Endothelial cell of umbilical vein (primary cell): ENCODE measurements at places on chromosomes 7 and 10.
A peak's percentile ranks its signal among the peaks of the same experiment; 100 is the strongest.

- peak; percentile 78 for DNase-seq
Observed at GRCh38 chr10:124744102-124745050, at the start of gene FAM53B. TSS of gene FAM53B (minus strand) at chr10:124744378. CDS start at chr10:124706713, 37,665 bp downstream.

DNA sequence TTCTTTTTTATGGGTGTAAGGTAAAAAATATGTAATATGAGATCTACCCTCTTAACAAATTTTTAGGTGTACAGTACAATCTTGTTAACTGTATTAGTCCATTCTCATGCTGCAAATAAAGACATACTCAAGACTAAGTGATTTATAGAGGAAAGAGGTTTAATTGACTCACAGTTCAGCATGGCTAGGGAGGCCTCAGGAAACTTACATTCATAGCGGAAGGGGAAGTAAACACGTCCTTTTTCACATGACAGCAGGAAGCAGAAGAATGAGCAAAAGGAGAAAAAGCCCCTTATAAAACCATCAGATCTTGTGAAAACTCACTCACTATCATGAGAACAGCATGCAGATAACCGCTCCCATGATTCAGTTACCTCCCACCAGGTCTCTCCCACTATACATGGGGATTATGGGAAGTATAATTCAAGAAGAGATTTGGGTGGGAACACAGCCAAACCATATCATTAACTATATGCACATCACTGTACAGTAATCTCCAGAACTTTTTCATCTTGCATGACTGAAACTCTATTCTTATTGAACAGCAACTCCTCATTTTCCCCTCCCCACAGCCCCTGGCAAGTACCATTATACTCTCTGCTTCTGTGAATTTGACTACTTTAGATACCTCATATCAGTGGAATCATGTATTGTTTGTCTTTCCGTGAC lies 127.4 kb downstream of the WNT2 start:
- DNase-seq = peak; percentile 24

GRCh38 chr10:116007256-116007891 lies 265.6 kb downstream of the GFRA1 start:
- DNase-seq = no peak

DNA sequence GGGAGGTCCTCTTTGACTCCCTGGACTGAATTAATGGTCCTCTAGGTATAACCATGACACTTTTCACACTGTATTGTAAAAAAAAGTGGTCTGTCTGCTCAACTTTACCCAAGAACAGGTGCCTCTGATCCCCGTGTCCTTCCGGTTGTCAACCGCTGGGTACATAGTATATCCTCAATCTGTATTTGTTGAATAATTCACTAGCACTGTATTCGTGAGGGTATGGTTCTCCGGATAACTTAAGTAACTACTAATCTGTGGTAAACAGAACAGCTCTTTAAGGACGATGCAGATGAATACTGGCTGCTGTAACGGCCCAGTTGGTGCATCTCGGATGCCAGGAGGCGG lies 472 bp upstream of the ADAM22 start:
- DNase-seq = no peak

GRCh38 chr10:97849103-97849686 lies 448 bp upstream of the GOLGA7B start:
- DNase-seq = no peak

DNA sequence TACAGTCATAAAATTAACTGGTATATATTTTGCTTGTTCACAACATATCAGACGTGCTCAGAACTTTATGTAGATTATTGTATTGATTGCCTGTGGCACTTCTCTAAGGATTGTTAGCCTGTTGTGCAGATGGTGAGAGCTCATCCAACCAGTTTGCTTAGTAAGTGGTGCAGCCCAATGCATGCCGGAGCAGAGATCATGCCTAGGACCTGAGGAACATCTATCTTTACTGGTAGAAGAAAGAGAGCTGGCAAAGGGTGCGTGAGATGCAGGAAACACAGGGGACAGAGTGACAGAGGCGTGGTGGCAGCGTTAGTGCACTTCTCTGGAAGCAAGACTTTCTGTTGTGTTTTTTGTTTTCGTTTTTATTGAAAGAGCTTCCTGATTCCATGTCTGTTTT lies 35.9 kb downstream of the CCM2 start:
- DNase-seq = no peak

DNA sequence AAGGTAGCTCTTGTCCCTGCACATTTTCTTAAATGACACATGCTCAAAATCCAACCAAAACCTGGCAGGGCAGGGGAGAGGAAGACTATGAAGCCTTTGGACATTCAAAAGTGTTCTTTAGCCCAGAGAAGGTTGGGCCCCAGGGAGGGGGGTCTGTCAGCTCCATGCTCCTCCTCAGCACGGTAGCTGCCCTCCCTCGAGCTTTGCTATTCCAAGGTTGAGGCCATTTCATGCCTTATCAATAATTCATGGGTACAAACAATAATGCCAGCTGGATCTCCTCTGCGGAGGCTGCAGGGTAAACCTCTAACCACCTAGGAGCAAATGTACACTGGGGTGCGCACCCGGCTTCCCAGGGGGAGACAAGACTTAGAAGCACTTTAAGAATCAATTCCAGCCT lies 61.5 kb downstream of the SLIT1 start:
- no peak for DNase-seq

GRCh38 chr7:156127166-156128134 lies 315.2 kb upstream of the SHH start:
- no peak for DNase-seq

DNA sequence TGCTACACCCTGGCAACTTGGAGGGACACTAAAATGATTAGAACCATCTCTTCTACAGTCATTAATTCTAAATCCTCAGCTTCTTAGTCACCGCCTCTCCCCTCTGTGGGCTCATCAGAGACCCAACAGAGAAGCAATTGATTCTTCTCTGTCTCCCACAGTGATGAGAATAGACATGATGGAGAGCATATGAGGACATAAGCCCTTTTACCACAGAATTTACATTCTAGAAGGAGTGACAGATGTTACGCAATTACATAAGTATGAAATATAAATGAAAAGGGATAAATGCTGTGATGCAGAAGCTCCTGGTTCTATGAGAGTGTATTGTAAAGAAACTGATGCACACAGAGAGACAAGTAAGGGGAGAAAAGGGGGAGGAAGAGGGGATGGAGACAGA lies 18.1 kb upstream of the ABCB5 start:
- DNase-seq = no peak

DNA sequence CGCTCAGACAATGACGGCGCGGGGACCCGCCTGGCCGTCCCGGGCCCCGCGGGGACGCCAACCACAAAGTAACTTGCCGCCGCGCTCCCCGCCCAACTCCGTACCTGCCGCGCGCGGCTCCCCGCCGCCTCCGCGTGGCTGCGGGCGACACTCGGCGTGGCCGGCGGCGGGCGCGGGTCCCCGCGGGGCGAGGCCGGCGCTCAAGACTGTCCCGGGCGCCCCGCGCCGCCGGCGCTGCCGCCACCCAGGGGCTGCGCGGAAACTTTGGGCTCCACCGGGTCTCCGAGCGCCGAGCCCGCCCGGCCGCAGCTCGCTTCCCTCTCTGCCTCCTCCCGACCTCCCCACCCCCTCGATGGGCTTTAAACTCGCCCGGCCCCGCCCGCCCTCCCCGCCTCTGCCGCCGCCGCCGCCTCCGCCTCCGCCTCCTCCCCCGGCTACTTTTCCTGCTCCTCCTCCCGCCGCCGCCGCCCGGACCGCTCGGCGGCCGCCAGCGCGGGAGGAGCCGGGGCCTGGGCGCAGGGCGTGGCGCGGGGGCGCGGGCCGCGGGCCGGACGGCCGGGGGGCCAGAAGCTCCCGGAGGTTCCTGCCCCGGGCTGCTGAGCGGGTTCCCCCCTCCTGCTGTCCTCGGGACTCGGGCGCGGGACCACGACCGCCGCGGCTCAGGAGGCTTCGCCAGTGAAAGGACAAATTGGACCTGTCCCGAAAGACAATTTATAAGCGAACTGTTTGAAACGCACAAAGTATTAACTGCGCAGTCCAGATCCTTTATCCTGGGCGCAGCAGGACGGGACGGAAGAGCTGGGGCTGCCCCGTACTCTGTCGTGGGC lies 10.6 kb upstream of the GRB10 start:
- peak; percentile 50 for DNase-seq

DNA sequence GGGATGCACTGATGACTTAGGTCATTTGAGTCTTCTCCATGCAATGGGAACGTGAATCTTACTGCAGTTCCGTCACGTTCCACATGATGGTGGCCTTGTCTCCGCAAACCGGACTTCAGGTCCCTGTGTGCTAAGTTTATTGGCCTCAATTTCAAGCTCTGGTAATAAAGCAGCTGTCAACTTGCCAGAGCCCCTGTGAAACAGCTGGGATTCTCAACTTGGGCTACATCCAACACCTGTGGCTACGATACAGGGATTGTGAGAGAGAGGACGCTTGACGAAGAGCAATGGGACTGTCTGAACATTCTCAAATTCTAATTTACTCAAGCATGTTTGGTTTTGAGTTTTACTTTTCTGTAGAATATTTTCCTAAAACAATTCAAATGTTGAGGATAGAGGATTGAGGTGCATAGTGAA lies 174.2 kb downstream of the PTN start:
- DNase-seq = peak; percentile 53

DNA sequence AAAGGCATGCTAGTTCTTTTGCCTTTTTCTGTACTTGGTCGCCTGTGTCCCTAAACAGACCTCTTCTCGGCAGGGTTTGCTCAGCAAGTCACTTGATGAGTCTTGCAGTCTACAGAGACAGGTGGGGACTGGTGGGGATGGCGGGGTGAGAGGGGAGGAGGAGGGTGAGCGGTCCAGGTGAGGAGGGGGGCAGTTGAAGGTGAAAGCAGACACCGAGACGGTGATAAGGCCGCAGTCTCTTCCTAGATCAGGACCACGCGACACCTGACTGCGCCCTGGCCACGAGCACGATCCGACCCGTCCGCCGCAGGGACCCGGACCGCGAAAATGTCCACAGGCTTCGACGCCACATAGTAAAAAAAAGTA lies 566 bp downstream of the ASNS start:
- no peak for DNase-seq

DNA sequence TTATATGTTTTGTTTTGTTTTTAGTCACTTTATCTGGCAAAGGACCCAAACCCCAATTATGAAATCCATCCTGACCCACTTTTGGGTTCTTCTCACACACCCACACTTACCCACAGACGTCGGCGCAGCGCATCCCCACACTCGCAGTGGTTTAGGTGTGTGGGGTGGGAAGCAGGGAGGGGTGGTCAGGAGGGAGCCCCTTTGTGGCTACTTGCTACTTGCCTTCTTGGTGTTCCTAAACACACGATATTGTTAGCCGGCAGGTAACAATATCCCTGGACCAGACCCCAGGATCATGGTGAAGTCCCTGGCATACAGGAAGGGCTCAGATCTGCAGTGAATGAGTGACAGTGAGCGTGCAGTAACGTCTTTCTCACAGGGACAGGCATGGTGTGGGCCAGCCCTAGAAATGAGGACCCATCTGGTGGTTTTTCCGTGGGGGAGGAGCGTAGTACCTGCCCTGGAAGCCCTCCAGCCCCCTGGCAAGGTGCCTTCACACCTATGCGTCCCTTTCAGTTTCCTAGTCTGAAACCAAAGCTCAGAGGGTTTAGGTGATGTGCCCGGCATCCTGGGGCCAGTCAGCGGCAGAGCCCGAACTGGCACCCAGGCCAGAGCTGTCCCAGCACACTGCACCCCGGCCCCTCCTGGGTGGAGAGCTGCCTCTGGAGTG lies 4.4 kb downstream of the SPOCK2 start:
- no peak for DNase-seq

GRCh38 chr7:132436121-132436520 lies 140.1 kb downstream of the PLXNA4 start:
- DNase-seq = no peak
